ENCODE measurements at places on chromosomes 16 and 17.

GRCh38 chr17:41534899-41535546 lies 6.9 kb upstream of the KRT19 start:
- no peak for DNase-seq

DNA sequence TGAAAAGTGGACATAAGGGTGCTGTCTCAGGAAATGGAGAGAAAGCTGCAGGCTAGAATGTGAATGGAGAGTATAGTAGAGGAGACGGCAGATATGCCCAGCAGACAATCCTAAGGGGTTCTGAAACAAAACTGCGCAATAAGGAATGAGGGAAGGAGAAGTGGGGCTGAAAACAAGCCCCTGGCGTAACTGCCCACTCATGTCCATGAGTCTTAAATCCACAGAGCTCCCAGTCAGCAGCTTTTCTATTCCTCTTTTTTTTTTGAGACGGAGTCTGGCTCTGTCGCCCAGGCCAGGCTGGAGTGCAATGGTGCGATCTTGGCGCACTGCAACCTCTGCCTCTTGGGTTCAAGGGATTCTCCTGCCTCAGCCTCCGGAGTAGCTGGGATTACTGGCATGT lies 5.9 kb downstream of the STRADA start:
- no peak for DNase-seq

GRCh38 chr16:67865318-67865717 lies 7.5 kb upstream of the EDC4 start:
- peak; percentile 23 for DNase-seq

DNA sequence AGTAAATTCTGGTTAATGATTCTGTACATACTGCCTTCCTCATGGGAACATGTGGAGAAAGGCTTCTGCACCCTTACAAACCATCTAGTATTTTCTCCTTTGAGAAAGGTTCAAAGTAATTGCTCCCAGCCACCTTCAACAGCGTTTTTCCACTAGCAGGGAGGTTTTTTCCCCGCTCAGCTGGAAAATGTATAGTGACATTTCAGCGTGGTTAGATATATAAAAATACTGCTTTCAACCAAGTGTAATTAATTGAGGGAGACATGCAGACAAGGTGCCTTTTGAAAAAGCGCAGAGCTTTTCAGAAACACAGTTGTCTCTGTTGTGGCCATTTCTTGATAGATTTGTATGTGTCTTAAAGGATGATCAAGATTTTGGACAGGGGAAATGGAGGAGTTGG lies 5.1 kb downstream of the BMERB1 start:
- no peak for DNase-seq

GRCh38 chr16:2467528-2468232 lies 3.4 kb upstream of the NTN3 start:
- DNase-seq: no peak

GRCh38 chr16:57070424-57070823 lies 22.0 kb upstream of the CPNE2 start:
- no peak for DNase-seq

GRCh38 chr17:56113486-56113885 lies 39.8 kb upstream of the ANKFN1 start:
- no peak for DNase-seq
